ENCODE measurements at places on chromosomes 13 and 19.

GRCh38 chr19:17576758-17577456, 21.5 kb downstream of the COLGALT1 start:
- DNase-seq: no peak

- DNase-seq: no peak
Observed at GRCh38 chr19:7698583-7698982, 3.3 kb downstream of the FCER2 start.

DNA sequence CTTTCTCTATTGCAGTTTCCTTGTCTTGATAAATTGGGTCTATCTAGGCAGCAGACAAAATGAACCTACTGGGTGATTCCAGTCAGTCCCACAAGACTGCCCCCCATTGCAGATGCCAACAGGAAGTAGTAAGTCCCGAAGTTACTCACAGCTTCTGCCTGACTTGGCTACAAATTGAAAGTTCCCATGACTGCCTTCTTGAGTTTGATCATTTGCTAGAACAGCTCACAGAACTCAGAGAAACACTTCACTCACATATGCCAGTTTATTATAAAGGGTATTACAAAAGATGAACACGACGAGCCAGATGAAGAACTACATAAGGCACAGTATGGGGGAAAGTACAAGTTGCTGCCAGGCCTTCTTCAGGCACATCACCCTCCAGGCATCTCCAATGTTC, 50.0 kb downstream of the TEX26 start:
- DNase-seq: no peak

DNA sequence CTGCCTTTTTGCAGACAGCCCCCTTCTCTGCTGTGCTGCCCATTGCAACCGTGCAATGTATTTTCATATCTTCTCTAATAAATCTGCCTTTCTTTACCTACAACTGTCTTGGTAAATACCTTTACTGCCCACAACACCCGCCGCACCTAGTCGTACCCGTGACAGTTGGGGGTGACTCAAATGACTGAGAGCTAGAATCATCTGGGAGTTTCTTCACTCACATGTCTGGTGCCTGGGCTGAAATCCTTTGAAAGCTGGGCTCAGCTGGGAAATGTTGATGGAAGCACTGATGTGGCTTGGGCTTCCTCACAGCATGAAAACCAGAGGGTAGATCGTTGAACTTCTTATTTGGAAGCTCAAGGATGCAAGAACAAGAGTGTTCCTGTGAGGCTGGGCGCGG, 2.8 kb upstream of the PNMA8A start:
- no peak for DNase-seq

DNA sequence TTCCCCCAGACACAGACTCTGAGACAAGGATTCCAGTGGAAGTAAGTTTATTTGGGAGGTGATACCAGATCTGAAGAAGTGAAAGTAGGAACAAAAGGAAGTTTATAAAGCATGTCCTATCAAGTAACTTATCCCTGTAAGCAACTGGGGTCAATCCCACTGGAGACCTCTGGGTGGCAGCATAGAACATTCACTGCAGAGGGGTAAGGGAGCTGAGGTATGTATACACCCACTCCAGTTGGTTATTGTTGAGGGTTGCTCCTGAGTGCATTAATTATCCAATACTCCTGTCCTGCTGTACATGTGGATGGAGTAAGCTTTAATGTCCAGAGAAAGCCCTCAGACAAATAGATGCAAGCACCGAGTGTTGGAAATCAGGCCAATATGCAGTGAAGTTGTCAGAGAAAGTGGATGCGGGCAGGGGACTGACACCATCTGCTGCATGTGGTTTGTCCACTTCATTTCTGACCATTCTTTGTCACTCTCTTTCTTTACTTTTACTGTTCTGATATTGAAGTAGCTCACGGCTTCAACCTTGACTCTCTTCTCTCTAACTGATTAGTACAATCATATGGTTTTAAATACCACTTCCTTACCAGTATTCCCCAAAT, 46.7 kb downstream of the NOTCH3 start:
- peak; percentile 30 for DNase-seq

DNA sequence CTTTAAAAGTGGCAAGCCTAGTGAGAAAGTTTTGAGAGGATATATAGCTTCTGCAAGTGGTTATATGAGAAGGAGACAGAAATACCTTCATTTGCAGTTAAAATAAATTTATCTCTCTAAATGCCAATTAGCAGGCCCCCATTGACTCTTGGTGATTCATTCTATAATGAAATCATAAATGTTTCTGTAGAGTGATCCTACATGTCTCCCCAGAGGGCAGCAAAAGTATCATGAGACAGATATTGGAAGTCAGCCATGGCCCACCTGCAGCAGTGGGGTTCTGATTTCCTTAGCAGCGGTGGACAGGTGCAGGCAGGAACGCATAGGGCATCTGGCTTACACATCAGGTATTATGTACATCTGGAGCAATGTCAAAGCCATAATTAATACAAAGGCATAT, 385.4 kb upstream of the SLC10A2 start:
- no peak for DNase-seq

DNA sequence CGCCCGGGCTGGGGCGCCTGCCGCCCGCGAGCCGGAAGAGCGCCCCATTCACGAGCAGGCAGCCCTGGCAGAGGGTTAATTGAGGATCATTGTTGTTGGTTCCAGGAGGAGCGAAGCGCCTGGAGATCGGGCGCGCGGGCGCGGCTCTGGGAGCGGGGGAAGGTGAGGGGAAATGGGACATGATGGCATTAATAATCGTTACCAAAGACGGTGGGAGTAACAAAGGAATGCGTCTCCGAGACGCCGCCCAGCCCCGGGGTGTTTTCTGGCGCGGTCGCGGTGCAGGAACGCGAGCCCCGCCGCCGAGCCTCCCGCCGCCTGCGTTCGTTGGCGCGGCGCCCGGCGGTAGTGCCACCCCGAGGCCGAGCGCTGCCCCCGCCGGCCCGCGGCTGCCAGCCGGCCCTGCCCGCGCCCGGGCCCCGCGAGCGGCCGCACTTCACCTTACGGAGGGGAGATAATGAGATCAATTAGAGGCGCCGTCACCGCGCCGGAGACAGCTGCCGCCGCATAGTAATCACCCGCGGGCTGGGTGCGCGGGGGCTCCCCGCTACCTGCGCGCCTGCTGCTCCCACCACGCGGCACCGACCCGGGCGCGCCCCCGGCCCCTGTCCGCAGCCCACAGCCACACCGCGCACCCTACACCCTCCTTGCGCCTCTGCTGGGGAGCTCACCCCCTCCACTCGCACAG, 2.8 kb downstream of the ZNF536 start:
- no peak for DNase-seq

GRCh38 chr19:29851769-29852521, 40.2 kb downstream of the CCNE1 start:
- DNase-seq: no peak

GRCh38 chr13:105928901-105929300, 606.6 kb downstream of the EFNB2 start:
- no peak for DNase-seq

DNA sequence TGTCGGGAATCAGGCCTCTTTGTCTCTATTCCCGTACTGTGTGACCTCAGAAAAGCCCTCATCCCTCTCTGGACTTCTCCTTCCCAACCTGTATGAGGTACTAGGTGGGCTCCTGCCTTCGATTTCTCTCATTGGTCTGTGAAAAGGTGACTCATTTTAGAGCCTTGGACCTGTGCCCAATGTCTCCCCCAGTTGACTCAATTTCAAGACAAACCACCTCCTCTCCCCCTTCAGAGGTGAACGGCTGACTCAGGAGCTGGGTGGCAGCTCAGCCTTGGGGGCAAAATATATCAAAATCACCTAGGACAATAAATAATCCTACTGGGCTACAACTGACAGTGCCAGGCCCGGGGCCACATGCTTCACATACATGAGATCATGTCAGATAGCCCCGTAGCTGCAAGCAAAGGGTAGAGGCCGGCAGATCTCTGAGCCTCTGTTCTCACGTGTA, 630 bp downstream of the COQ8B start:
- DNase-seq: peak; percentile 91

GRCh38 chr13:97043302-97043701, 49.0 kb upstream of the OXGR1 start:
- no peak for DNase-seq

- DNase-seq: no peak
Observed at GRCh38 chr19:16457954-16458331, 13.8 kb downstream of the EPS15L1 start.

GRCh38 chr13:60699636-60700035, 302.6 kb downstream of the TDRD3 start:
- DNase-seq: no peak

DNA sequence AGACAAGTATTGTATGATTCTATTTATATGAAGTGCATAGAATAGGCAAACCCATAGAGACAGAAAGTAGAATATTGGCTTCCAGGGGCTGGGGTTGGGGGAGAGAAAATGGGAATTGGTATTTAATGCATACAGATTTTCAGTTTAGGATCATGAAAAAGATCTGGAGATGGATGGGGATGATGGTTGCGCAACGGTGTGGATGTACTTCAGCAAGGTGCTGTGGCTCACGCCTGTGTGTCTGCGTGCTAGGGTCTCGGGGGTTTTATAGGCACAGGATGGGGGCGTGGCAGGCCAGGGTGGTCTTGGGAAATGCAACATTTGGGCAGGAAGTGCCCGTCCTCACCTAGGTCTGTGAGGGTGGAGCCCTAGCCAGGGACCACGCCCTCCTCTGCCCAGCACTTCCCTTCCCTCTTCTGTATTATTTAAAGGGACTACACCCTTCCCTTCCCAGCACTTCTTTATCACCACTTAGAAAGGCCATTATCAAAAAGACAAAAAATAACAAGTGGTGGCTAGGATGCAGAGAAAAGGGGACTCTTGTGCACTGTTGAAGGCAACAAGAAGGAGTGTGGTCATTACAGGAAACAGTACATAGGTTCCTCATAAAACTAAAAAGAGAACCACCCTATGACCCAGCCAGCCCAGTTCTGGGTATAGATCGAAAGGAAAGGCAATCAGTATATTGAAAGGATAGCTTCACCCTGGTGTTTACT, 29.0 kb downstream of the LILRB4 start:
- no peak for DNase-seq

DNA sequence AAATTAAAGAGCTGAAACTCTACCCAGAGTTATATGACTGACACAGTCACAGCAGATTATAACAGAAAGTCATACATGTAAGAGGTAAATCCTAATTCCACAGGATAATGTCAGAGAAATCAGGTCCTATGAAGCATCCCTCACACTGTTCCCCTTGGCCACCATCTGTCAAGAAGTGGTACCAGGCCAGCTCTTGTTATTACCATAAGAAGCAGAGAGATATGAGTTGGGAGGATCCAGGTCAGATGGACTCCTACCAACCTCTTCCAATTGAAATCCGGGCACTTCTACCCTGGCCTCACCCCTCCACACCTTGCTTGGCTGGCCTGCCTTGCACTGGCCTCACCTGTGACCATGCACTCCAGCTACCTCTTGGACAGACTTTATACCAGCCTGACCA, 353.2 kb downstream of the DNAJC15 start:
- no peak for DNase-seq

GRCh38 chr19:48965040-48965805, at the start of gene FTL:
Gene FTL (plus strand): TSS chr19:48965309. CDS start chr19:48965508, 199 bp downstream.
- peak; percentile 90 for DNase-seq

GRCh38 chr19:30593975-30594745, 222.0 kb downstream of the ZNF536 start:
- DNase-seq: no peak

- DNase-seq: no peak
Observed at GRCh38 chr13:40671956-40672764, 5.7 kb upstream of the FOXO1 start.

GRCh38 chr19:48445256-48445605, 552 bp upstream of the GRWD1 start:
- DNase-seq: peak; percentile 41

DNA sequence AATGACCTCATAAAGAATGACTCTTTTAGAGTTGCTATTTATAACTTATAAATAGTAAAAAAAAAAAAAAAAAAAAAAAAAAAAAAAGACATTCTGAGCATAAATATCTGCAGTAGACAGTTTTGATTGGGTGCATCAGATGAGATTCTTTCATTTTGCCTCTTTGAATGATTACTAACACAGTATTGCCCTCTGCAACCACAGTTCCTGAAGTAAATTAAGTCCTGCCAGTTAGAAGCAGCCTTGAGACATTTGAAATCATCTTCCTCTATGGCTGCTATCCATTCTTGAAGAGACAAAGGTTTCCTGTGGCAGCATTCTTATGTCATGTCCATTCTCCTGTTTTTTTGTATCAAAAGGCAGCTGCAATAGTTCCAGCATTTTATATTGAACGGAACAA, 892.4 kb upstream of the MIR17HG start:
- no peak for DNase-seq

DNA sequence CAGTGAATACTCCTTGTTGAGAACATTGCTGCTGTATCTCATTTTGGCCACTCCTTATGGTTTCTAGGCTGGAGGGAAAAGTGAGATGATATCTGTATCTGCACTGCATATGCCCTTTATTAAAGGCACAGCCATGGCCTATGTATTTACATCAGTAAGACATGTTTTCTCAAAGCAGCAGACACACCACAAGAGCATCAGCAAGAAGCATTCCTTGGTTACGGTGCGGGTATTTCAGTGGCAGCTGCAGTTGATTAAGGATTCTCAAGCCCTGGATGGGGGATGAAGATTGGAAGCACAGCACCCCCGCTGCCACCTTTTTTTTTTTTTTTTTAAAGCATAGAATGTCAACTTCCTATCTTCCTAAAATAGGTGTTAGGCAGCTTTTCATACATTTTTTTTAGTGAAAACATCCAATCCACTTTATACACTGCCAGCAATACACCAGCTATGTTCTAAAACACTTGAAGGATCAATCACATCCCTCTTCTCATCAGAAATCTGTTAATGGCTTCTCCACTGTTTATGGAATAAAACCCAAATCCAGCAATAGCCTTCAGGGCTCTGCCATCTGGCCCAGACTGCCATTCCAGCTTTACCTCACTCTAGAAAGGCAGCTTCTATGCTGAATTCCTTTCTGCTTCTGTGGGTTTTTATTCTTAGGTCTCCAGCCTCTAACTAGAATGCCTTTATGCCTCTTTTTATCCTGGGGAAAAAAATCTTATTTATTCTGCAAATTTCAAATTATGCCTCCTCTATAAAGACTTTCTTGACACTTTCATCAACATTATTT, 331.0 kb downstream of the DNAJC15 start:
- no peak for DNase-seq

DNA sequence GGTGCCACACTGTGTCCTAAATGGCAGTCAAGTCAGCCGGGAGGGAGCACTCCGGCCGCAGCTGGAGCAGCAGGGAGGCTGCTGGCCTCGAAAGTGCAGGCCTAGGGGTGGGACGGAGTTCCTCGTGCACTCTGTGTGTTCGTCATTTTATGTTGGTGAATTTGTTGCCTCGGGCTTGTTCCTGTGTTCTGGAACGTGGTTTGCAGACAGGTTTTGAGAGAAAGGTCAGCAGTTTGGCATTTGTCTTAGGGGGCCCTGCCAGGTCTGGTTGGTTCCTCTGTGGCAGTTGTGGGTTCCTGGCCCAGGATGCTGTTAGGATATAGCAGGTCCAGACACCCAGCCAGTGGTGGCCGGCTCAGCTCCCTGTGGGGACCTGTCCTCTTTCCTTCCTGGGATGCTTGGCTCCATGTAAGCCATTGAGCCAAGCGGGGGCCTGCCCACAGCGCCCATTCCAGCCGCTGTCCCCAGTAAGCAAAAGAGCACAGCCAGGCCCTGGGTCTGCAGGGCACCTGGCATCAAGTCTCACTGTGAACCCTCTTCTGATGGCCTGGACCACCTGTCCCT, 30.0 kb downstream of the MPHOSPH8 start:
- no peak for DNase-seq

GRCh38 chr13:20424949-20425348, 100.7 kb downstream of the CRYL1 start:
- DNase-seq: no peak

Data from CD4-positive, alpha-beta T cell treated with Interleukin-15 for 4 hours (primary cell).